ENCODE measurements at places on chromosomes 16 and 17. TPM values are rescaled to one million over a fixed set of nuclear protein-coding genes. Genes with fewer than 3 reads are reported as not detected.
A peak's percentile ranks its signal among the peaks of the same experiment; 100 is the strongest.

KRT26 gene
- not detected for polyA plus RNA-seq

ELAC2 gene
- 42.2 TPM for polyA plus RNA-seq

GRCh38 chr17:38969281-38969680 is 2.1 kb upstream of the FBXO47 start:
- no peaks in the 10 kb centered on the region for H3K27me3 ChIP-seq
- no peak overlapping the region for H3K4me3 ChIP-seq
- peaks cover 5% of the 10 kb centered on the region for H3K4me1 ChIP-seq

GRCh38 chr17:72887917-72888316 is 204.6 kb downstream of the SLC39A11 start:
- H3K27ac ChIP-seq: 0 out of 2 replicates have a peak overlapping the region, but pooled peaks have one; percentile 6
- DNase-seq: peak; percentile 55
- H3K36me3 ChIP-seq: no peaks in the 10 kb centered on the region
- no peak overlapping the region for H3K4me3 ChIP-seq
- H3K4me1 ChIP-seq: peaks cover 22% of the 10 kb centered on the region

Measured in GM23248 (cell line).